GM23338 (cell line): ENCODE measurements at places on chromosomes 7 and 10. TPM values are rescaled to one million over a fixed set of nuclear protein-coding genes. Genes with fewer than 3 reads are reported as not detected.

- H3K4me3 ChIP-seq: no peak overlapping the region
- H3K36me3 ChIP-seq: no peaks in the 10 kb centered on the region
- H3K4me1 ChIP-seq: no peaks in the 10 kb centered on the region
- H3K27ac ChIP-seq: no peak overlapping the region
- H3K27me3 ChIP-seq: no peaks in the 10 kb centered on the region
Observed at GRCh38 chr7:2971914-2972834, 71.5 kb downstream of the CARD11 start.

- H3K4me1 ChIP-seq: 0 out of 2 replicates have a peak, but pooled peaks cover 2% of the 10 kb centered on the region
- no peak overlapping the region for H3K4me3 ChIP-seq
- DNase-seq: peak; percentile 3
- no peaks in the 10 kb centered on the region for H3K27me3 ChIP-seq
- H3K36me3 ChIP-seq: no peaks in the 10 kb centered on the region
Observed at GRCh38 chr10:44682507-44682906, 228.6 kb upstream of the TMEM72 start.

DNA sequence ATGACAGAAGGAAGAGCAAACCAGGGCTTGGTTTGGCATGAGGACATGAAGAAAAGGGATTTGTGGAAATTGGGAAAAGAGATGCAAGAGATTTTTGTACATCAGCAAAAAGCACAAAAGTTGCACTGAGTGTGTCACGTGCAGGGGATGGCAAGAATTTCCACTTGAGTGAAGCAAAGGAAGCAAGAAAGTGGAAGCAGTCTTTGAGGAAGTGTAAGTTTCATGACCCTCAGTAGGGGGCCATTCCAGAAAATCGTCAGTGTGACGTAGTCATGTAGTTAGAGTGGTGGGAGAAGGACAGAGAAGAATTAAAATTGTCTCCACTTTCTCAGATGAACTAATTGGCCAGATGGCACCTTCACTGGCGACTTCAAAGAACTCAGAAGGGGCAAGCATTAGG lies 123.3 kb upstream of the FZD1 start:
- DNase-seq: peak; percentile 17
- peaks cover 10% of the 10 kb centered on the region for H3K4me1 ChIP-seq
- H3K27me3 ChIP-seq: no peaks in the 10 kb centered on the region
- no peak overlapping the region for H3K4me3 ChIP-seq
- no peak overlapping the region for H3K27ac ChIP-seq

GRCh38 chr7:106729720-106730385 lies 68.9 kb upstream of the CCDC71L start:
- H3K27me3 ChIP-seq: peaks cover 2% of the 10 kb centered on the region; the same call in 1 of the 2 replicates
- no peaks in the 10 kb centered on the region for H3K36me3 ChIP-seq
- H3K4me1 ChIP-seq: no peaks in the 10 kb centered on the region
- no peak for DNase-seq

DNA sequence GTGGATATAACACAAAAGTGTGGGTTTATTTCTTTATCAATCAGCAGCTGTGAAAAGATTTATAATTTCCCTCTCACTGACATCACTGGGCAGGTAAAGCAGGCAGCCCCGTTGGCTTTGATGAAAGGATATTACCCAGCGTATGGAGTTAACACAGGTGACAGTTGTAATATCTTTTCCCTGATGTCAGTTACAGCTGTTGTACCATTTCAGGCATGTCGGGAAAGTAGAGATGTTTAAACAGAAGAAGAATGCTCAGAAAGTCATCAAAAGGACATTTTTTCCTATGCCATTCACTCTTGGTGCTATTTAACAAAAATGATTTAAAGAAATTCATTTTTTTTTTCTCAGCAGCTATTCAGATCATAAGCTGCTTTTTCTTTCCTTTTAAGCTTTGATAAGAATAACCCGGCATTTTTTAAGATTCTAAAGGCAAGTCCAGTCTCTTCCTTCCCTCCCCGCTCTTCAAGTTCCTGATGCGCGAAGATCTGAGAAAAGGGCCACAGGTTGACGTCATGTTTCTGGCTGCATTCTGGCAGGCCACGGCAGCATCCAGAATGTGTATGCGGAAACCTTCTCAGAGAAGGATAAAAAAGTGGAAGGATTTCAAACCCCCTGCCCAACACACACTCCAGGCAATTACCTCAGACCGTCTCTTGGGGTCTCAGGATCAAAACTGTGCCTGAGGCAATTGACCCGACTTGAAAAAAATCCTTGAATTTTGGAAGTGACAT lies 32.5 kb upstream of the ADAM12 start:
- H3K4me1 ChIP-seq: no peaks in the 10 kb centered on the region
- no peaks in the 10 kb centered on the region for H3K36me3 ChIP-seq
- no peak overlapping the region for H3K27ac ChIP-seq
- H3K4me3 ChIP-seq: no peak overlapping the region

GRCh38 chr7:44750921-44751571 lies 2.4 kb downstream of the ZMIZ2 start:
- H3K27me3 ChIP-seq: no peaks in the 10 kb centered on the region
- H3K4me3 ChIP-seq: peak overlapping the region; percentile 20; the same call in 1 of the 2 replicates
- H3K27ac ChIP-seq: no peak overlapping the region

GRCh38 chr7:157018997-157019608 lies 8.6 kb upstream of the MNX1 start:
- H3K4me3 ChIP-seq: peak overlapping the region; percentile 49
- H3K36me3 ChIP-seq: no peaks in the 10 kb centered on the region
- peaks cover 100% of the 10 kb centered on the region for H3K27me3 ChIP-seq
- DNase-seq: peak; percentile 79
- peaks cover 75% of the 10 kb centered on the region for H3K4me1 ChIP-seq
- H3K27ac ChIP-seq: no peak overlapping the region

- no peak overlapping the region for H3K27ac ChIP-seq
- peak; percentile 60 for DNase-seq
- H3K4me1 ChIP-seq: peaks cover 27% of the 10 kb centered on the region
- no peaks in the 10 kb centered on the region for H3K27me3 ChIP-seq
Observed at GRCh38 chr7:90951986-90952954, 312.0 kb upstream of the FZD1 start.

GRCh38 chr10:50619882-50620281 lies 3.9 kb downstream of the SGMS1 start:
- H3K4me3 ChIP-seq: peak overlapping the region; percentile 86
- DNase-seq: peak; percentile 48
- H3K27ac ChIP-seq: peak overlapping the region; percentile 90
- peaks cover 69% of the 10 kb centered on the region for H3K4me1 ChIP-seq

- no peaks in the 10 kb centered on the region for H3K27me3 ChIP-seq
- DNase-seq: no peak
- H3K4me3 ChIP-seq: no peak overlapping the region
Observed at GRCh38 chr7:51081270-51081890, 235.2 kb downstream of the COBL start.

DNA sequence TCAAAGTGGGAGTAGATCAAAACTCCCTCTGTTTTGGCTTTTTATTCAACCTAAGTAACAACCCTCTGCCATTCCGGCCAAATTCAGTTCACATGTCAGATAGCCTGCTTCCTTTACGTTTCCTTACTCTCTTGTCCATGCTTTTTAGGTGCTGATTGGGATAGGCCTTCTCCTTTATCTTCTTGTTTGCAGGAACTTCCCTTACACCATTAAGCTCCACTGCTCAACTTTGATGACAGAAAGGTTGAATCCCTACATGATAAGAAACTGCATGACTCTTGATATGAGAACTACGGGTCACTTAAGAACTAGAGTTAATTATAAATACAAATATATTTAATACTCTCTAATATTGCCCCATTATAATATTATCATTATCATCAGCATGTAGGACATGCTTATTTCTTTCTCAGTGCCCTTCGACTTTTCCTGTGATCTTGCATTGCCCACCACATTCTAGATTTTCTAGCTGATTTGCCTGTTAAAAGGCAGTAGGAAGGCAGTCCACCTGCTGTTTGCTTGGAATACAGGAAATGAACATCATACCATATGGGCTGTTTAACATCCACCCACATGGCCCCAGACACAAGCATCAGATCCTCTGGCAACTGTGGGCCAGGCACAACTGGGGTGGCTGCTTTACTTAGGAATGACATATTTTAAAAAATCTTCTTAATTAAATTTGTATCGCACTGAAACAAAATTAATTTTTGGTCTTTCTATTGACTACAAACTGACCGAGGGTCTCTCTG lies 59.7 kb upstream of the CCDC6 start:
- DNase-seq: no peak
- H3K27ac ChIP-seq: no peak overlapping the region
- H3K4me1 ChIP-seq: peaks cover 17% of the 10 kb centered on the region; the same call in 1 of the 2 replicates
- H3K27me3 ChIP-seq: no peaks in the 10 kb centered on the region
- no peaks in the 10 kb centered on the region for H3K36me3 ChIP-seq
- no peak overlapping the region for H3K4me3 ChIP-seq

DNA sequence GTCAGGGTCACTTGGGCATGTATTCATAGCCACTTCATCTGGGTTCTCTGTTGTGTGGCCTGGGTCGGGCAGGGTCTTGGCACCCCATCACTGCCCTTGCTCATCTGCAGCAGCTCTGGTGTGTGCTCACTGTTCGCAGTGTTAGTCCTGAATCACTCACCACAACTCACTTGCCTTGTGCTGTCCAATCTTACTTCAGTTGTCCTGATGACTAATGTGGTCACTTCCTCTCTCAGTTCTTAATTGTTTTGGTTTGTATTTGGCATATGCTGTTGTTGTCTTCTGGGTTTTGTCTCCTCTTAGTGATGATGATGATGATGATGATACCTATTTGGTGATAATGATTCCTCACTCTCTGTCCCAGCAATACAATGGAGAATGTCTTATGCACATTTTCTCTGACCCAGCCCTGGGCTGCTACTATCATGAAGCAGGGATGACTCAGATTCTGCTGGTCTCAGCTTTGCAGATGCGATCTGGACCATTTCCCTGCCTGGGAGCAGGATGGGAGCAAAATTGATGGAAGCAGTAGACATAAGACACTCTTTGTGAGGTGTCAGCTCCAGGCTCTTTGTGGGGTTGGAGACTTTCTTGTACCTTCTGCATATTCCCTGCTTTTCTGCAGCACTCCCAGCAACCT lies 17.0 kb downstream of the ADRA2A start:
- H3K4me3 ChIP-seq: no peak overlapping the region
- no peaks in the 10 kb centered on the region for H3K36me3 ChIP-seq
- H3K27ac ChIP-seq: no peak overlapping the region
- no peaks in the 10 kb centered on the region for H3K27me3 ChIP-seq
- DNase-seq: no peak
- H3K4me1 ChIP-seq: no peaks in the 10 kb centered on the region; the same call in 1 of the 2 replicates

DNA sequence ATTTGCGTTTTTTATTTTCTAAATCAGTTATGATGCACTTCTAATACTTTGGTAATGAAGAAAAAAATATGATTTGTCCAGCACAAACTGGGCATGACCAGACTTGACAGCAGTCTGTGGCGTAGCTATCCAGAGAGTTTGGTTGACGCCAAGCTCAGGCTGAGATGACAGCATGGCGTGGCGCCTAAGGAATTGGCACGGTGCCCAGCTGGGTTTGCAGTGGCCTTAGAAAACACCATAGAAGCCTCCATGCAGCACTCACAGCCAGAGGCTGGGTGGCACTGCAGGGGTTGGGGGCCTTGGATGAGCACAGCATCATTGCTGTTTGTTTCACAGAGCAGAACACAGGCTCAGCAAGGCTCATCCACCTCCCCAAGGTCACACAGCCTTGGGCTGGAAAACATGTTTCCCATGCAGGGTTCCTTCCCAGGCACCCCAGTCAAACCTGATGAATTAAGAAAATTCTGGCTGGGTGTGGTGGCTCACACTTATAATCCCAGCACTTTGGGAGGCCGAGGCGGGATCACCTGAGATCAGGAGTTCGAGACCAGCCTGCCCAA lies 88.9 kb downstream of the GTF2IRD1 start:
- H3K27ac ChIP-seq: no peak overlapping the region
- no peak overlapping the region for H3K4me3 ChIP-seq
- peaks cover 4% of the 10 kb centered on the region; the same call in 1 of the 2 replicates for H3K36me3 ChIP-seq
- H3K4me1 ChIP-seq: no peaks in the 10 kb centered on the region
- no peak for DNase-seq
- H3K27me3 ChIP-seq: no peaks in the 10 kb centered on the region

- H3K4me3 ChIP-seq: no peak overlapping the region
- peaks cover 4% of the 10 kb centered on the region; the same call in 1 of the 2 replicates for H3K4me1 ChIP-seq
- no peaks in the 10 kb centered on the region for H3K36me3 ChIP-seq
- no peak overlapping the region for H3K27ac ChIP-seq
- peak; percentile 75 for DNase-seq
Observed at GRCh38 chr10:69742928-69743602, 58.6 kb upstream of the COL13A1 start.

- DNase-seq: no peak
- H3K4me1 ChIP-seq: no peaks in the 10 kb centered on the region
- no peaks in the 10 kb centered on the region for H3K27me3 ChIP-seq
- no peak overlapping the region for H3K4me3 ChIP-seq
Observed at GRCh38 chr7:82109288-82109687, 334.3 kb downstream of the CACNA2D1 start.

DNA sequence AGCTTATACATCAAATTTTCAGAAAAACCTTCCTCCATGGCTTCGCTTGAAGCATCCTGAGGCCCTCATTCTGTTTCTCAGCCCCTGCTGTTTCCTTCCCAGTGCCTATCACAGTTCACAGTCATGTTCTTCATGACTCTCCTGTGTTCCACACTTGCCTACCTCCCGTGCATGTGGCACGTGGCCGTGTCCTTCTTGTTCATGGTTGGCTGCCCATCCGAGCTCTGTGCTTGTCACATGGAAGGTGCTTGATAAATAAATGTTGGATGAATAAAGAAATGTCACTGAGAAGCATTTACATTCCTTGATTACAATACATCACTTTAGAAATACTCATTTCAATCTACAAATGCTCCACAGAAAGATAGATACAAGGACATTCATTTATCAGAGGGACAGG lies 23.7 kb upstream of the EGFR start:
- H3K27ac ChIP-seq: no peak overlapping the region
- H3K36me3 ChIP-seq: no peaks in the 10 kb centered on the region
- H3K27me3 ChIP-seq: no peaks in the 10 kb centered on the region
- no peak overlapping the region for H3K4me3 ChIP-seq

GRCh38 chr7:12127455-12127854 lies 83.6 kb upstream of the TMEM106B start:
- H3K27me3 ChIP-seq: no peaks in the 10 kb centered on the region
- H3K4me3 ChIP-seq: no peak overlapping the region
- no peaks in the 10 kb centered on the region; the same call in 1 of the 2 replicates for H3K36me3 ChIP-seq
- H3K27ac ChIP-seq: no peak overlapping the region
- DNase-seq: no peak

DNA sequence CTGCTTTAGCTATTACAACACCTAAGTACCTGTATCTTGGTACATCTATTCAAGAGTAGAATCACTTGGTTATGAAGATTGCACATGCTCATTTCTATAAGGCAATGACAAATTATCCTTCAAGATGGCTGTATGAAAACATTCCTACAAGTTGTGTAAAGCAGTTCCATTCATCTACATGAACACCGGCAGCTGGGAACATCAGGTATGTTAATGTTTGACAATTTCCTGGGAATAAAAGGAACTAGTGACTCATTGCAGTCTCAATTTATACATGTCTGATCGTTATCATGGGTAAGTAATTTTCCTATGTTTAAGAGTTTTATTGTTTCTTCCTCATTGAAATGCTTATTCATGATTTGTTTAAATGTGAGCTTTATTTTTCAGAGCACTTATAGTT lies 203.2 kb upstream of the SEMA3E start:
- H3K4me3 ChIP-seq: no peak overlapping the region
- no peak for DNase-seq
- H3K27me3 ChIP-seq: no peaks in the 10 kb centered on the region
- no peaks in the 10 kb centered on the region for H3K36me3 ChIP-seq
- no peaks in the 10 kb centered on the region for H3K4me1 ChIP-seq

Gene SEMA3D
- 1.5 and 1.7 TPM in 2 replicates for polyA plus RNA-seq

Gene FAM180A
- not detected in 2 replicates for polyA plus RNA-seq

Gene ANKRD61
- polyA plus RNA-seq: 0.63 and 1.2 TPM in 2 replicates

Gene HPSE2
- polyA plus RNA-seq: 0.24 and 0.28 TPM in 2 replicates

Gene CCZ1
- polyA plus RNA-seq: 124 and 140 TPM in 2 replicates

Gene BHLHA15
- 0.99 and 1.4 TPM in 2 replicates for polyA plus RNA-seq

Gene IFIT1
- polyA plus RNA-seq: 1.5 and 2.4 TPM in 2 replicates

Gene CYP17A1
- not detected in 2 replicates for polyA plus RNA-seq

Gene ATOH7
- polyA plus RNA-seq: 0.23 TPM in 1 of 2 replicates, not detected in the other

Gene SEC24C
- polyA plus RNA-seq: 16.9 and 17.0 TPM in 2 replicates
